ENCODE measurements at places on chromosomes 2 and 18.

DNA sequence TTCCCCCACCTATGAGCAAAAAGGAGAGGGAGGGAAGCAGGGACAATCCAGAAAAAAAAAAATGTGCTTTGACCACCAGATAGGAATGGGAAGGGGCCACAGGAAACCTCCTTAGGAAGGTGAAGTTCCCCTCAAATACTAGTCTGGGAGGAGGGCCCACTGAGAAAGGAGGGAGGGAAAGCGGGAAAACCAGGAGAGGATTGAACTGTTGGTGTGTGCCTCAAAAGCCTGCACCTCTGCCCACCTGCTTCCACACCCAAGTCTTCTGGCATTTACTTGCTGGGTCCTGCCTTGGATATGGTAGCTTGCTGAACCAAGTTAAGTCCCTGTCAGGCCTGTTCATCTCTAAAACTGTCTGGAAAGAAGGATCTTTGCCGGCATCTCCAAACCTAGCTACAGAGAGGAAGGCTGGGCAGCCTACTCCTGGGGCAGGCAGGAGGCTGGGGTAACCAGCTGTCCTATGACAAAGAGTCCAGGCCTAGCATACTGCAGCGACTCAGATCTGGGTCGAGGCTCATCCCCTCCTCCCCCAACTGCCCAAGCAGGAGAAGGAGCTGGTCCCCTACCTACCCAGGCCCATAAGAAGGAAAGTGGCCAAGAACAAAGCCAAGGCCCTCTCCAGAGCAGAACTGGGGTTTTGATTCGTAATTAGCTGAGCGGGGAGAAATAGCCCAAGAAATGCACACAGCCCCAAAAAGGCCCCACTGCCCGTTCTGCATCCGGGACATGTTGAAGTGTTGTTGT lies 3.0 kb downstream of the EN1 start:
- DNase-seq = no peak

DNA sequence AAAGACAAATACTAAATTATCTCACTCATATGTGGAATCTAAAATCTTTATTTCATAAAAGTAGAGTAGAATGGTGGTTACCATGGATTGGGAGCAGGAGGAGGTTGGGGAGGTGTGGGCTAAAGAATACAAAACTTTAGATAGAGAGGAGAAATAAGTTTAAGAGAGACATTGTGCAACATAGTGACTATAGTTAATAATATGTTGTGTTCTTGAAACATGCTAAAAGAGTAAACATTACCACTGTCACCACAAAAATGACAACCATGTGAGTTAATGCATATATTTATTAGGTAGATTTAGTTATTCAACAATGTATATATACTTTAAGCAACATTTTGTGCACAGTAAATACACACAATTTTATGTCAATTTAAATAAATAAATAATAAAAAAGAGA lies 128.5 kb upstream of the COL3A1 start:
- DNase-seq = peak; percentile 20

DNA sequence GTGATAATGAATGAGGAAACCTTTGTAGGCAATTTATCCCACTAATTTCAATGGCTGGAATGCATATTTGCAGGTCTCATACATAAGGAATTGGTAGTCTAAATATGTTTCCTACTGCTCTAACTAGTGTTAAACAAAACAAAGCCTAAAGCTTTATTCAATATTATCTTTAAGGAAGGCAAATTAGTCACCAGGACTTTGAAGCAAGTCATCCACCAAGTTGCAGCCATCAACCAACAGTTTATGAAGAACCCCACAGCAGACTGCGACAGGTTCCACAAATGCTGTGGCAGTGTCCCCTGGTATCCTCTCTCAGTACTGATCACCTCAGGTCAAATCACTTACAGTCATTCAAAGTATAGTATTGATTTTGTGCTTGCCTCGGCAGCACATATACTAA lies 181.5 kb upstream of the ZFP36L2 start:
- DNase-seq = peak; percentile 41

- DNase-seq = no peak
These were observed 178.7 kb downstream of the ZNF385B start for GRCh38 chr2:179682756-179683155.

- DNase-seq = no peak
These were observed 3.3 kb downstream of the CIB4 start for GRCh38 chr2:26637811-26638310.

- DNase-seq = no peak
These were observed 3.3 kb downstream of the KCNIP3 start for GRCh38 chr2:95300450-95300849.

GRCh38 chr2:11658208-11659114 lies 11.5 kb downstream of the NTSR2 start:
- DNase-seq = no peak

DNA sequence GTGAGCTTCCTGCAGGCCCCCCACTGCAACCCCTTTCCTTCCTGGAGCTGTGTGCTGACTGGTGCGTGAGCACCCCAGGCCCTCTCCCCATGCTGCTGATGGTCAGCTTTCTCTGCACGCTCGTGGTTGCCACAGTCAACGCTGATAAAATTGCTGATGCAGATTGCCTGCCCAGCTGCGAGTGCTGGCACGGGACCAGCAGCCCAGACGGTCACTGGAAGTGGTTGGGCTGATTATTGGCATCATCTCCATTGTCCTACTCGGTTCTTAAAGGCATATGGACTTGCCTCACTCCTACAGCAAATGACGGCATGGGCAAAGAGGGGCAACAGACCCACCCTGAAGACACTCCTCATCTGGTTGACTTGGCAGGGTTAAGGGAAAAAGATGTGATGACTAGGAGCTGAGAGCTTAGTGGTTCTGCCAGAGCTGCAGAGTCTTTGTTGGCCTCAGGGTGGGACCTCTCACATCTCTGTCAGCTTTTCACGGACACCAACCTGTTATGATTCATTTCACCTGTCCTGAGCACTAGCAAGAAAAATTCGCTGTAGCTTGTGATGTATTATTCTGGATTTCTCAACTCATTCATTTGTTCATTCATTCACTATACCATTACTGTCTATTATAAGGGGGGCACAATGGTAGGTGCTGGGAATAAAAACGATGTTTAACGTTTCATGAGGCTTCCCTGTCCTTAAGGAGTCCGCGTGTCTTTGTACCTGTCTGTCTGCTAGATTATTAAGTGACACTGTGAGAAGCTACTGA lies 38.4 kb downstream of the PAX8 start:
- DNase-seq = peak; percentile 94

DNA sequence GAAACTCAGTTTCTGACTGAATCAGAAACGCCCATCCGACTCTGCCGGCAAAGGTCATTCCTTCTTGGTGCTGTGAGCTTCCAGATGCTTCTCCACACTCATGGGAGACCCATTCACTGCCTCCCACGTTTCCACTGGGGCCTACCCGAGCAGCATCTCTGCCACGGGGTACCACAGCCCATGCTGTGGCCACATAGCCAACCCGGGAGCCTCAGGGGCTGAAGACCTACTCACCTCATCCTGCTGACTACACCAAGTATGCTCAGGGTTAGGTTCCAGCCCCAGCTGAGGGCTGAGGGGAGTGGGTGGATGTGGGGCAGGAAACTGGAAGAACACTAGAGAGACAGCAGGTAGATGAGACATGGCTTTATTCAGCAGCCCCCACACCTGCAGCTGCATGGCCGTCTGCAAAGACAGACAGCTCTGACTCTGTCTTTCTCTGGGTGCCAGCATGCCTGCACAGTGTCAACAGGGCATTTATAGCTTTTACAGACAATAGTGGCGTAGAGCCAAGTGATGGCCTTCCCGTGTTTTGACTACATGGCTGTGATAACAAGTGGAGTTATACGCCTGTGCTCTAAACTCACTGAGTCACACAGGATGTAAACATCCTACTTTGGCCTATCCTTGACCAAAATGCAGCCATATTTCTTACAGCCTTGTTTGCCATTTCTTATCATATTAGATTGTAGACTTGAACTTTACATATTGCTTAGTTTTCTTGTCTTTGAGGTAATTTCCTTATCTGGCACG lies 16.5 kb upstream of the KLHL23 start:
- no peak for DNase-seq

- no peak for DNase-seq
These were observed 805.7 kb downstream of the SLC4A3 start for GRCh38 chr2:220433131-220433530.

GRCh38 chr18:11851806-11852337 lies 659 bp downstream of the CHMP1B start:
- DNase-seq = peak; percentile 46

GRCh38 chr18:51068105-51068504 lies 38.1 kb downstream of the SMAD4 start:
- peak; percentile 61 for DNase-seq

- DNase-seq = no peak
These were observed 1906.0 kb upstream of the PIK3C3 start for GRCh38 chr18:40048886-40049650.

- peak; percentile 53 for DNase-seq
These were observed 98.6 kb downstream of the NOL10 start for GRCh38 chr2:10591207-10591606.

DNA sequence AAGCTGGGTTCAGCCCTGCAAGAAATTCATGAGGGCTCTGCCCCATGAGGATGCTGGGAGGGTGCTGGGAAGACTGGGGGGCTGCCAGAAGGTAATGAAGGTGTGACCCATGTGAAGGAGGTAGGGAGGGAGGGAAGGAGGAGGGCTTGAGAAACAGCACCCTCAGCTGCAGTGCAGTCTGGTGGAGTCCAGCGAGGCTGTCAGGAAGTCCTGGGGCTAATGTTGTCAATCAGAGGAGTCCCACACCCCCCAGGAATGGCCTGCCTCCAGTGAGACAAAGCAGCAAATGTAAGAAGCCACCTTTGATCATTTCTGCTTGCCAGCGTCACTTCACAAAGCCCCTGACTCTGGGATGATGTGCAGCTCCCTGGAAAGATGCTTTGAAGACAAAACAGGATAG lies 248.4 kb downstream of the SH3BP4 start:
- no peak for DNase-seq

GRCh38 chr2:216971593-216971992 lies 111.7 kb upstream of the TNP1 start:
- no peak for DNase-seq

GRCh38 chr2:106085181-106085940 lies 108.7 kb downstream of the UXS1 start:
- DNase-seq = peak; percentile 21

GRCh38 chr2:31962757-31963361 lies 47.9 kb downstream of the MEMO1 start:
- DNase-seq = no peak

- no peak for DNase-seq
These were observed 295.2 kb upstream of the KCNJ3 start for GRCh38 chr2:154403242-154403790.

GRCh38 chr18:40415176-40415791 lies 1539.8 kb upstream of the PIK3C3 start:
- DNase-seq = no peak

DNA sequence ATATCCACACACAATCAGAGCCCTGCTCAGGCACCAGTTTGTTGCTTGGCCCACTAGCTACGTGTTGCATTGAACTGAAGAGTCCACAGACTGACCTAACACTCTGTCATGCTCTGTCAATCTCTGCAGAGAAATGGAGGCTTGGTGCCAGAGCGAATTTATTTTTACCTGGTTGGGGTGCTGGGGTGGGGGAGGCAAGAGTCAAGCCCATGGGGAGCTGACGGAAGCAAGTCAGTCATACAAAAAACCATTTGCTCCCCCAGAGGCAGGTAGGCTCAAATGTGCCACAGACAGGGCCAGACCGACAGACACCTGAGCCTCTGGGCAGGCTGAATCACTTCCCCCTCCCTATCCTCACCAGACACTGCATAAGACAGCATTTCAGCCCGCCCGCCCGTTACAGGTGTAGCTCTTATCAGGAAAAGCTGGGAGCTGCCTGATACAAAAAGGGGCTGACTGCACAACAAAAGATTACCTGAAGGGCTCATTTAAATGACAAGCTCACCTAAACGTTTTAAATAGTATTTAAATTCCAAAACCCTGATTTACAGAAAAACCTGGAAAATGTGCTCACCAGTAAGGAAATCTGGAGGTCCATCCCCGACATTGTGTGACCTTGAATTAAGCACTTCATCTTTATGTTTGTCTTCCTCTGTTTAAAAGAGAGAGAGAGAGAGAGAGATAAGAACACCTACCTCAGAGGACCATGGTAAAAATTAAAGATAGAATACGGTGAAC lies 2.1 kb upstream of the PCBP1 start:
- no peak for DNase-seq

Data from fibroblast of lung (primary cell).